Vagina (tissue), 2 donors: ENCODE measurements at places on chromosomes 13 and 19.

DNA sequence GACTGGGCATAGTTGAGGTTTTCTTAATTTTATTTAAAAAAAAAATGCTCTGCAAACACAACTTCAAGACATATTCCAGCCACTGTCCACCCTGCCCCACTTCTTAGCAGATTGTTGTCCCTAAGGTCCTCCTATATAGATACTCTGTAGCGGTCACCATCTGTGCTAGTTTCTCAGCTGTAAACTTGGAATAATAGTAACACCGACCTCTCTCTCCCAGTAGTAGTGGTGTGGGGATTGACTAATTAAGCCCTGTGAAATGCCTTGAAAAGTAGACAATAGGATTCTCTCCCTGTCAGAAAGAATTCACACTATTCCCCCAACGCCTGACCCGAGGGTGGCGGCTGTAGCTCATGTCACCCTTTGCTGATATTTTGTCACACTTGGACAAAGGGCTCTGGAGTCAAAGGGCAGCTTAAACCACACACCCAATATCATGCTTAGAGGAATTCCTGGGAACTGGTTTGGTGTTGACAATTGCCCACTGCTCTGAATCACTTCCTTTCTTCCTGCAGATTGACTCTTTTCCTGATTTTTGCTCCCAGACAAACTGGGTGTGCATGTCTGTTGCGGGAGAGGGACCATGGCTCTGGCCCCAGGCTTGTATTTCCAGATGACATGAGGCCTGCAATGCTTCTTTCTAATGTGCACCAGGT lies 9.2 kb upstream of the SERP2 start:
- no peak for DNase-seq

DNA sequence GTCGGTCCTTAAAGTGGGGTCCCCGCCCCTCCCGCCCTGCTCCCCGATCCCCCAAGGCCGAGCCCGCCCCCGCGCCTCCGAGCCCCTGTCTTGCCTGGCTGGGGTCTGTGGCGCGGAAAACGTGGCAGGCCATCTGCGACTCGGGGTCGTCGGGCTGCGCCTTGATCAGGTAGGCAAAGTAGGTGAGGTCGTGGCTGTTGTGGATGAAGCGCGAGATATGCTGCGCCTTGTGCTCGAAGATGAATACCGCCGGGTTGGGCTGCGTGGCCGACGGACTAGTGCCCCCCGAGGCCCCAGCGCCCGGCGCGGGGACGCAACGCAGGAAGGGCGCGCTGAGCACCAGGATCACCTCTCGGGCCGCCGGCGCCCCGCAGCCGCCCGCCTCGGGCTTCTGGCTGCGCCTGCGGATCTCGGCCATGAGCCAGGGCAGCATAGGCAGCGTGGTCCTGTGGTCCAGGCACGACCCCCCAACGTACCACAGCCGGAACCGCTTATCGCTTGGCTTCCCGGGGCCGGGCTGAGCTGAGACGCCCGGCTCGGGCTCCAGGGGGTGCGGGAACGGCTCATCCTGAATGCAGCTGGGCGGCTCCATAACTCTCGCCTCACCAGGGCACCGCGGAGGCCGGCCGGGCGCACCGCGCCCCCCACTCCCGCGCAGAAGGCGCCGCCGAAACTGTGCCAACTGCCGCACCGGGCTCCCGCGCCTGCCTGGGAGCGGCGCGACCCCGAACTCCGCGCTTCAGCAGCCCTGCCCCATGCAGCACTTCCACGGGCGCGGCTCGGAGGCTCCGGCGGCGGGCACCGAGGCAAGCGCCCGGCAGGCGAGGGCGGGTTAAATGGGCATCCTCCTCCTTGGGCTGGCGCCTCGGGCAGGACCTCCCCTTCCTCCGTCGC lies 546 bp downstream of the TBC1D4 start:
- DNase-seq, result no peak

GRCh38 chr19:1027650-1028061 lies 1.2 kb downstream of the CNN2 start:
- no peak for DNase-seq

DNA sequence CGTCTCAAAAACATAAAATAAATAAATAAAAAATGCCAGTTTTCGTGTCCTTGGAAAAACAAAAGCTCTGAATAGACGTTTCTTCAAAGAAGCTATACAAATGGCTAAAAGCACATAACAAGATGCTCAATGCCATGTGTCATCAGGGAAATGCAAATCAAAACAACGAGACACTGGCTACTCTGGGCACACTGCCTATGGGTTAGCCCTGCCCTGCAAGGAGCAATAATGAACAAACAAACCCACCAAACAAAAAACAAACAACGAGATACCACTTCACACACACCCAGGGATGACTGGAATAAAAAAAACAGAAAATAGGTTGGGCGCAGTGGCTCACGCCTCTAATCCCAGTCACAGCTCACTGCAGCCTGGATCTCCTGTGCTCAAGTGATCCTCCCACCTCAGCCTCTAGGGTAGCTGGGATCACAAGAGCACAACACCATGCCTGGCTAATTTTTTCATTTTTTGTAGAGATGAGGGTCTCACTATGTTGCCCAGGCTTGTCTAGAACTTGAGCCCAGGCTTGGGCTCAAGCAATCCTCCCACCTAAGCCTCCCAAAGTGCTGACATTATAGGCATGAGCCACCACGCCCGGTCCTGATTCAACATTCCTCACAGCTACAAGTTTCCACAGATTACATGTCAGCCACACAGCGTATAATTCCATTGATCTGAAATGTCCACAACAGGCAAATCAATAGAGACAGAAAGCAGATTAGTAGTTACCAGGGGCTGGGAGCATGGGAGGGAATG lies 15.5 kb upstream of the ISYNA1 start:
- no peak for DNase-seq

- no peak for DNase-seq
Measured at GRCh38 chr19:594265-594870, 4.7 kb downstream of the HCN2 start.
